ENCODE measurements at places on chromosomes 11 and 22.
A peak's percentile ranks its signal among the peaks of the same experiment; 100 is the strongest.

GRCh38 chr11:45156741-45157140, 10.3 kb downstream of the PRDM11 start:
- no peak for DNase-seq

GRCh38 chr11:64882243-64882642, 3.8 kb upstream of the EHD1 start:
- no peak for DNase-seq

- DNase-seq = no peak
These were observed 68.5 kb upstream of the CSNK2A3 start for GRCh38 chr11:11421509-11421908.

DNA sequence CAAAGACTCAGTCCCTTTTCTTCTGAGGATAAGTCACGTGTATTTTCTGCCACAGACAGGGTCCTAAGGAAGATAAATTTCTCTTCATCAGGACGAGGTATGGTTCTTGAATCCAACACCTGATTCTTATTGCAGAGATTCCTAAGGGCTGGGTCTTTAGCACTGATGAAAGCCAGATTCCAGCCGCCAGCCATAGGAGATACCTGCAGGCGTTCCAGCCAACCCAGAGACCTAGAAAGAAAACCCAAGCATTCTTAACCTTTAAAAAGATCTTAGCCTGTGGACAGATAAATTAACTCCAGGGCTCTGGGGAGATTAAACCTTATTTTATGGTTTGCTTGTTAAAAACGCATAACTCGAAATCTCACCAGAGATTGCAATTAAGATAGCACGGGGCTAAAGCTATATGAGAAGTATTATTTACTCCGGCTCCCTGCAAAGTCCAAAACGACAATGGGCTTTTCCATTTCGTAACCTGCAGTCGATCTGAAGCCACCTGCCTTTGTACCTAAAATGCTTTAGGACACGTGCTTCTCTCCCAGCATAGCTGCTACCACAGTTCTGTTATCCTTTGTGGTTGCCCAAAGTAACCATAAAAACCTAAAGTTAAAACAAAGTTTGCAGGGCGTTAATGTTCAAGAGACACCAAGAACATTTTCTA, 104.5 kb downstream of the NXPE2 start:
- DNase-seq = no peak

- DNase-seq = no peak
These were observed 8.3 kb downstream of the NDUFV1 start for GRCh38 chr11:67614730-67615714.

GRCh38 chr11:17739945-17740338, 5.4 kb downstream of the KCNC1 start:
- DNase-seq = no peak

GRCh38 chr11:83459798-83460197, 173.6 kb upstream of the CCDC90B start:
- DNase-seq = no peak

GRCh38 chr11:131925829-131926228, 555.4 kb downstream of the NTM start:
- no peak for DNase-seq

DNA sequence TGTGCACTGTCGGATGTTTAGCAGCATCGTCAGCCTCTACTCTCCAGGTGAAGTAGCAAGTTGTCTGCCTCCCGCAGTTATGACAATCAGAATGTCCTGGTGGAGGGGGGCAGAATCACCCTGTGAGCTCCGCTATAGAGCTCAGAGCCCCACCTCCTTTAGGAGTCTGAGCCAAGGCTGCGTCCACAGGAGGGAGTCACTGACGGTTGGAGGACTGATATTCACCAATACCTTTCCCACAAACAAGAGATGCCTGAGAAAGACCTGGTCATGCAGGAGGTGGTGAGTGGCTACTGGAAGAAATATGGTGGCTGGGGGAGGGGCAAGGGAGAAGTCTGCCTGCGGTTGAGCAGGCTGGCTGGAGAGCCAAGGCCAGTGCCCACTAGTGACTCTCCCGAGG, 41.7 kb upstream of the ADA2 start:
- DNase-seq = no peak

GRCh38 chr11:48096588-48097525, 116.5 kb downstream of the PTPRJ start:
- DNase-seq = no peak

- no peak for DNase-seq
These were observed 25.5 kb downstream of the CTTN start for GRCh38 chr11:70423523-70424505.

GRCh38 chr11:19988598-19988997, 171.7 kb downstream of the DBX1 start:
- peak; percentile 18 for DNase-seq

DNA sequence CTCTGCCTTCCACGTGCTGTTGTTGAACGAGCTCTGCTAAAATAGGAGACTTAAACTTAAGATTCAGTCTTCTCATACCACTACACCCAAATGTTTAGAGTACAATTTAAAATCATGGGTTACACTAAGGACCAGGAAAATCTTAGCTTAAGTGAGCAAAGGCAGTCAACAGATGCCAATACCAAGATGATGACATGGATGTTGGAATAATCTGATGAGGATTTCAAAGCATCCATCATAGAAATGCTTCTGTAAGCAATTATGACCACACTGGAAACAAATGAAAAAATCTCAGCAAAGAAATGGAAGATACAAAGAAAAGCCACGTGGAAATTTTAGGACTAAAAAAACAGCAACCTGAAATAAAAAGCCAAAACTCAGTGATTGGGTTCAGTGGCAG, 109.8 kb downstream of the ATXN10 start:
- DNase-seq = no peak

DNA sequence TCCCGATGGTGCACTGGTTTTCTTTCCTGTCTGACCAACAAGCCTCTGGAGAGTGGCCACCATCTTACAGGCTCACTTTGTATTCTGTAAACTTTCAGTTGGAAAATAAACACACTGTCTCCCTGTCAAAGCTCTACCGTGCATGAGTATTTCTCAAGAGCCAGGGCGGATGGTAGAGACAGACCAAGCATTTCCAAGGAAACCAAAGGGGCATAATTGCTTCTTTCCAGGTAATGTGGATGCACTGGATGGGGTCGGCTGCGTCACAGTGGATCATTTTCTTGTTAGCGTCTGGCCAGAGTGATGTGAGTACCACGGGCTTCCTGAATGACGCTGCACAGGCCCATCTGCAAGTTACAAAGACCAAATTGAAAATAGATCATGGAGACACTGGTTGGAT, 5.1 kb upstream of the SEZ6L start:
- no peak for DNase-seq

- DNase-seq = no peak
These were observed 16.1 kb upstream of the TBX1 start for GRCh38 chr22:19744350-19745006.

DNA sequence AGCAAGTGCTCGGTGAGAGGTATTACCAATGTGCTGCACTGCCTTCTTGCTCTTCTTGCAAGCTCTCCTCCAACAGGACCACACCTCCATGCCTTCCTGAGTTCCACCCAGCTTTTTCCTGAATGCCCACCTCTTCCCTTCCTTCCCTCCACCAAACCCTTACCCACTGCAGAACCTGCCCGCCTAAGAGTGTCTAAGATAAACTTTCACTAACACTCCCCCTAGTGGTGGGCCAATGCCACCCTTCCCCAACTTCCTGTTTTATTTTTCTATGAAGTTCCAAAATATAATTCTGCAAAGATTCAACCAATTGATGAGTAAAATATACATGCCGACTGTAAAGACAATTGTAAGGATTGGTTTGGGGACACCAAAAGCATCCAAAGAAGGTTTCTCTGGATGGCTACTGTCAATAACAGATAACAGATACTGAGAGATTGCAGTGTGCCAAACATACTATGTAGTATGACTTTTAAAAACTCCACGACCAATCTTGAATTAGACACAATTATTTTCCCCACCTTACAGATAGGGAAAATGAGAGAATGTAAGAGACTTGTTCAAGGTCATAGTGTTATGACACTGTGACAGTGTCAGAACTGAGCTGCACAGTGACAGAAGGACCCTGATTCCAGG, 38.6 kb upstream of the BMAL1 start:
- DNase-seq = no peak

DNA sequence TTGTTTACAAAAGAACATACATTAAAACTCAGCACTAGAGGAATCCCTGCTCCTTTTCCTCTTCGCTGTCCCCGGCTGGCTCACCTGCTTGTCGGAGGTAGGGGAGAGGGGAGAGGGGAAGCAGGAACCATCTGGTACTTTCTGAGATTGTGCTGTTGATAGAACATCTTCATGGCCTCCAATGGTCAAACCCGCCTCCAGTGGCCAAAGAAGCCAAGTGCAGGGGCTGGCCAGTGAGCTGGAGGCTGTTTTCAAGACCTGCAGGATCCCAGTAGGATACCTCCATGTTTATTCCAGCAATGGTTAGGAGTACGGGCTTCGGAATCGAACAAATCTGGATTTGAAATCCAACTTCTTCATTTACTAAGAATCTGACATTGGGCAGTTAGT, 92.6 kb downstream of the PKNOX2 start:
- DNase-seq = no peak

DNA sequence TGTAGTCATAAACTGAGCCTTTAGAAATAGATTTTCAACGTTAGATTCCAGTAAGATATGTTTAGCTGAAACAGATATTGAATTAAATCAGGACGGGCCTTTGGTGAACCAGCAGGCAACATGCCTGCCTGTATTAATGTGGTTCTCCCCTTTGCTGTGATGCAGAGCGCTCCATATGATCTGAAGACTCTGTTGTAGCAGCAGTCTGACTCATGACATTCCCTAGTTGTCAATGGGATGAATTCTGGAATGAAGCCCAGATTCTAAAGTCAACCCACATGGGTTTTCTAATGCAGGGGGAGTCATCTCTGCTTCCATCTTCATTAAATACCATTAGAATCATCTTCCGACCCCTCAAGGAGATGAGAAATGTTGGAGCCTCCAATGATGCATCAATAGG, 864.5 kb downstream of the NTM start:
- DNase-seq = no peak

DNA sequence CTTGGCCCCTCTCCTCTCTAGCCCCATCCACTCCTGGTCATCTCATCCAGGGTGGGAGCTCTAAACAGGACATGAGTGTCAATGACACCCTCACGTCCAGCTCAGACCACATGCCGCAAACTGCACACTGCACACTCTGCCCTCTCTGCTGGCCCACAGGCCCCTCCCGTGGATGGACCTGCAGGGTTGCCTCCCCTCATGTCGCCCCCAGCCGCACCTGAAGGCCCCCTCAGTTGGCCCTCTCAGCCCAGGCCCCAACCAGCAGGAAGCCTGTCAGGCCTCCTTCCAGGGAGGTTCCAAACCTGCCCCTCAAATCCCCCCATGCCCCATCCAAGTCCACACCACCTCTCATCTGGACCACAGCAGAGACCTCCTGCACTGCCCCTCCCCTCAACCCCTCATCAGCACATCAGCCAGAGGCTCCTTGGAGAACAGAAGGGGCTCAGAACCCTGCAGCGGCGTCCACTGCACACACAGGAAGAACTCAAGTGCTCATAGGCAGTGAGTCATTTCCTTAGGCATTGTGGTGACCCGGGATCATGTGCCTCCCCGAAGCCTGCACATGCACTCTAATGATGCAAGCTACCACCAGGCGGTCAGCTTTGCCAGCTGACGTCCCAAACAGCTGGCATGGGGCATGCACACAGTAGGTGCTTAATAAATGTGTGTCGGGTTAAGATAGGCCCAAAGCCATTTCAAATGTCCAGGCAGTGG, 12.9 kb upstream of the CDKN1C start:
- no peak for DNase-seq

DNA sequence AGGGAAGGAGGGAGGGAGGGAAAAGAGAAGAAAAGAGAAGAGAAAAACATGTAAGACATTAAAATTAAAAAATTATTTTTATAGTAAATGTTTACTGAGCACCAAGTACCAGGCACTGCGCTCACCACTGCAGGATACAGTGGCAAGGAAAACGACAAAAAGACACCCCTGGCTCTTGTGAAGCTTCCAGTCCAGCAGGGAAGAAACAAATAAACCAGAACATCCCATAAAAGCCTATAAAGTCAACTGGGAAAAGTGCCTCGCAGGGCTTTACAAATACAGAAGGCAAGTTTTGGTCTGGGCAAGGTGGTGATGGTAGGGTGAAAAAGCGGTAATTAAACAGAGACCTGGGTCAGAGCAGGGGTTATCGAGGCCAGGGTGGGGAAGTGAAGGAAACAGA, 33.6 kb downstream of the LARGE1 start:
- no peak for DNase-seq

All from substantia nigra (tissue), 51 donors.